ENCODE measurements at places on chromosomes 7 and 10.

GRCh38 chr10:6218692-6219493 is 16.2 kb downstream of the PFKFB3 start:
- peak; percentile 29 for DNase-seq

GRCh38 chr10:78820007-78820362 is 248.8 kb upstream of the ZMIZ1 start:
- peak; percentile 72 for DNase-seq

DNA sequence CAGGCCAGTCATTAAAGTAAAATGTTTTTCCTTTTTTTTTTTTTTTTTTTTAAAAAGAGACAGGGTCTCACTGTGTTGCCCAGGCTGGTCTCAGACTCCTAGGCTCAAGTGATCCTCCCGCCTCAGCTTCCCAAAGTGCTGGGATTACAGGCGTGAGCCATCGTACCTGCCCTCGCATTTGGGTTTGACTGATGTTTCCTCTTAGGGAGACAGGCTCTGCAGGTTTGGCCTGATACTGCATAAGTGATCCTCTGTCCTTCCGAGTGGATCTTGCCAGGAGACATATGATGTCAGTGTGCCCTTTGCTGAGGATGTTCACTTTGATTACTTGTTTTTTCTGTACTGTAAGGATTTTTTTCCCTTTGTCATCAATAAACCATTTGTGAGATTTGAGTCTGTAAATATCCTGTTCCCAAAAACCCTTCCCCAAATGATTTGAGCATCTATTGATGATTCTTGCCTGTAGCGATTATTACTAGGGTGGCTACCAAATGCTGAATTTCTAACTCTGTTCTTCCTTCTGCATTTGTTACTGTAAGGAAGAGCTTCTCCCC is 19.7 kb downstream of the LIMK1 start:
- DNase-seq, result no peak

DNA sequence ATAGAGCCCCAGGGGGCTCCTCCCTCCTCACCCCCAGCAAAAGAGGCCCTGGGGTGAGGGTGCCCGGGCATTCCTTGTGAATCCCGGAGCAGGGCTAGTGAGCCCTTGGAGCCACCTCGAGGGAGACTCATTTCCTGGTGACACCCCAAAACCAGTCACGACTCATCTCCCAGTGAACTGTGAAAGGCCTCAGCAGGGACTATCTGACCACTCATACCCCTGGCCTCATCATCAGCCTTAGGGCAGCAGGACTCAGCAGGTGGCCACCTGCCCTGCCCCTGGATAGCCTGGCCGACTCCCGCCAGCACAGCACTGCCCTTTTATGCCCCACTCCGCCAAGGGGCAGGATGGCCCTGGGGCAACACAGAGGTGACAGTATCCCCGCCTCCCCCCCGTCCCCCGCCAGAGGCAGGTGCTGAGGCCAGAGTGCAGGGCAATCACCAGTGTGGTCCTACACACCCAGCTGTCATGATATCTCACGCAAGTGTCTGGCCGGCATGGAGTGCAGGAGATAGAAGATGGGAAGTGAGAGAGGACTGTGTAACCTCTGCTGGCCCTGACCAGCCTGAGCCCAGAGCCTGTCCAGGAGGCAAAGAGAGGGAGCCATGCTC is 3.2 kb downstream of the SNCG start:
- no peak for DNase-seq

DNA sequence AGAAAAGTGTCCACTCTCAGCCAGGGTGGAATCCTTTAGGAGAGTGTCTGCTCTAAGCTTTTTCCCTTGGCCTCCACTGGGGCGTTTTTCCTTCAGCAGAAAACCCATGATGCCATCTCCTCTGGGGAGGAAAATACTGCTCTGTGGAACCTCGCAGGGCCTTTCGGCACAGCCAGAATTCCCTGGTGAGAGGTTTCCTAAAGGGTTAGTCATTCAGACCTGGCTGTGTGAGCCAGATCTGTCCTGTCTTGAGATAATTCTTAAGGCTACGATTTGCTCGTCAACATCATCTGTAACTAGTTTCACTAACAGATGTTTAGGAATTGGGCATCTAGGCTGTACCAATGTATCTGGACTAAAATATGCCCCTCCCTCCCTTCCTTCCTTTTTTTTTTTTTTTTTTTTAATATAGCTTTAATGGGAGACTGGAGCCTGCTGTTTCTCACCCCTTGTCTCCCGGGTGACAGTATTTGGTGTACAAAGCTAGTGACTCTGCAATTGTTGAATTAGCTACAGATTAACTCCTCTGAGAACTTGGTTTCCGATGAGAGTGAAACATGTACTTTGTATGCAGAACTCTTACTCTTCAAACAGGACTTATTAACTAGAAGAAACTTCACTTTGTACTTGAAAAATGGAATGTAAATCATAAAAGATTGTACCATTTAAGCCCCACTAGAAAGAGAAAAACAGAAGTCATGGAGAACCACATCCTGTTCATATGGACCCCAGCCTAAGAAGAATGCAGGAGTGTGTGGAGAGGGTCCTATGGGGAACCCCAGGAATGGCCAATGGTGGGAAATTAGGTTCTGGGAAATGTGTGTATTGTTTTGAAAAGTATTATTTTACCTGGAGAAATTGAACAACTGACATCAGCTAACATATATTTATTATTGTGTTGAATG is 230.9 kb downstream of the CAMK1D start:
- peak; percentile 47 for DNase-seq

DNA sequence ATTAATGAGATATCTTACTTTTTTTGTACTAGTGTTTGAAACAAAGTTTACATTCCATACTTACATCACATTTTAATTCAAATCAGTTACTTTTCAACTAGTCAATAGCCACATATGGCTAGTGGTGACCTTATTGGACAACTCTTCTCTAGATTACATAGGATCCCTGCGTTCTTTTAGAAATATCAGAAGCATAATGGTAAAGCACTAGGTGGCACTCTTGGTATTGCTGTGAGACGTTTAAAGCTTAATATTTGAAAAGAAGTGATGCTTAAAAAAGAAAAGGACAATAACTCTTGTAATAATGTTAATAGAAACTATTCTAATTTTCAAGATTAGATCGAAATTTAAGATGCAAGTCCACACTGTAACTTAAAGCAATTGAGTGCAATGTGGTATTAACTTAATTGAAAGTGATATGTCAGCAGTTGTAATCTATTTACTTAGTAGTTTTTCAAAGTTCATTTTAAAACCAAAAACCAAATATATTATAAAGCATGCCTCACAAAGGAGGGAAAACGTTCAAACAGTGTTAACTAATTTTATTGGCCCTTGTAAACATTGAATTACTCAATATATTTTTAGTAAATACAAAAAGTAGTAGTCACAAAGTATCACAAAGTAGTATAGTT is 339.1 kb downstream of the ATRNL1 start:
- peak; percentile 49 for DNase-seq

DNA sequence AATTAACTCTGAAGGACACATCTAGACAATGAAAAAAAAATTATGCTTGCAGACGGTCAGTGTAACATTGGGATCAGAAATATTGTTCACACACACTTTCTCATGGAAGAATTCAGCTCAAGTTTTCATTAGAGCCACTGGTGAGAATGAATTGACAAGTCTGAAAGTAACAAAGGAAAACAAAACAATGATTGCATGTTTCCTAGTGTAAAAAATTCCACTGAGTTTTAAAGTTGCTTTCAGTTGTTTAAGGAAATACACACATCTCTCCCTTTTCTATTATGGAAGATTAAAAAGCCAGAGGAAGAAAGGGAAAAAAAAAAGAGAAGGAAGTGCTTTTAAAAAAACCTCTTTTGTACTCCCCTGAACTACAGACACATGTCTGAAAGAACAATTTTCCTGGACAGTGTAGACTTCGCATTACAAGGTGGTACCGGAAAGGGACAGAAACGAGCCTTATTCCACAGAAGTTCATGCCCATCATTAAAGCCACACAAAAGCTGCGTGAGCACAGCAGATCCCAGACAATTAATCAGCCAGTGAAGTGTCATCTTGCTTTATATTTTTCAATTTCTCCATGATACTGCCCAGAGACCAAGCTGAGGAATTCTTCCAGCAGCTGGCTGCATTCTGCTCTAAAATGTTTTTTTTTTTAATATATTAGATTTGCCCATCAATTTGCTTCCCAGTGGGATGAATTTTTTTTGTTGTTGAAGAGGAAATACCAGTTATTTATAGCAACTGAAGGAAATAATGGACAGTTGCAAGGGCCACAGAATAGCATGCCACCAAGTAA is 294.8 kb downstream of the DOCK4 start:
- no peak for DNase-seq

DNA sequence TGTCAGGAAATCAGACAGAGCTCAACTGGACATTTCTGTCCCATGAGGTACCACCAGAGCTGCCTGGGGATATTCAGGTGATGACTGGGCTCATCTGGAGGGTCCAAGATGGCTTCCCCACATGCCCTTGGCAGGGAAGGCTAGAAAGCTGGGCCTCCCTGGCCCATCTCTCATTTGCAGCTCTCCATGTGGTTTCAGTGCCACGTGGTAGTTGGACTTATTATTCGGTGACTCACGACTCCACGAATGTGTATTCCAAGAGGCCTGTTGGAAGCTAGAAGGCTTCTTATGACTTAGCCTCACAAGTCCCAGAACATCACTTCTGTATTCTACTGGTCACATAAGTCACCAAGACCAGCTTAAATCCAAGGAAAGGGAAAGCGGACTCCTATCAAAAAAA is 22.8 kb downstream of the NSMCE4A start:
- no peak for DNase-seq

DNA sequence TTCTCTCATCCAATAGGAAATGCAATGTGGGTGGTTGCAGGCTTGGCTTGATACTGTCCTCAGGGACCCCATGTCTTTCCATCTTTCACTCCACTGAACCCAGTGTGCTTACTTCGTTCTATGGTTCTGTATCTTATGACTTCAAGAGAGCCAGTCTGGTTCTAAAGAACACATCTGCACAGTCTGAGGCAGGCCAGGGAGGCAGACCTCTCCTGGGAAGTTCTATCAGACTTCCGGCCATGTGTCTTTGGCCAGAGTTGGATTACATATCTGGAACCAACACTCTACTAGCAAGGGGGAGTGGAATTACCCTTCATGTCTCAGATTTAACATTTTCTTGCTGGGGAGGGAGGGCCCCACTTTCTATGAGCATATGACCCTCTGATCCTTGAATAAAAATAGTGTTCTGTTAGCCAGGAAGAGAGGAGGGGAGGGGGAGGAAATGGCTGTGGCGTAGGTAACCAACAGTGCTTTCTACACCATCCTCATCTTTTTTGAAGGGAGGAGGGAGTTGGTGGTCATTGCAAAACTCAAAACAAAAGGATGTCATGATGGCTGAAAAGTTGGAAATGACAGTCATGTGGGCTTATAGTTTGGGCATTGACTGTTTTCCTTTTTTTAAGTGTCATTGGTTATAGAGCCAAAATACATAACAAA is 370.2 kb downstream of the GATA3 start:
- no peak for DNase-seq

GRCh38 chr10:101495324-101495925 is 92.6 kb downstream of the POLL start:
- DNase-seq, result peak; percentile 26

GRCh38 chr10:126930131-126930882 is 25.1 kb downstream of the DOCK1 start:
- no peak for DNase-seq

GRCh38 chr7:132901241-132901640 is 180.6 kb downstream of the CHCHD3 start:
- no peak for DNase-seq

DNA sequence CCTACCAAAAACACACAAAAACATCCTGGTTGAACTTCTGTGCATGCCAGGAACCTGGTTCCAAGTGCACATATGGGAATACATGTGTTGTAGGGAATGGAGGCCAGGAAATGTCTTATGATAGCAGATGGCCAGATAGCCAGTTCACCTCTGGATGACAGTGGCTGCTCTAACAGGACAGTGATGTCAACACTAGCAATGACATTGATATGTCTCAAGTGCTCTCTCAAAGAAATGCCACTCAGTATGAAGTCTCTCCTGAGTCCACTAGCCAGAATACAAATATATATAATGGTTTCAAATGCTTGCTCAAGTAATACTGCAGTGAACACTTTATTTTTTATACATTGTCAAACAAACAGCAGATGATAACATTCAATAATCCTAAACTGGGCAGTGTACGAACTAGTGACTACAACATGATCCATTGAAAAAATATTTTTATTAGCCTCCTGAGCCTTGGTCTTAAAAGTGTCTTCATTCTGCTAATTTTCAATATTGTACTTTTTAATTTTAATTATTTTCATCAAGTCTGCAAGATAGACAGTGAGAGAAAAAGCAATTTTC is 26.0 kb upstream of the PCDH15 start:
- DNase-seq, result no peak

DNA sequence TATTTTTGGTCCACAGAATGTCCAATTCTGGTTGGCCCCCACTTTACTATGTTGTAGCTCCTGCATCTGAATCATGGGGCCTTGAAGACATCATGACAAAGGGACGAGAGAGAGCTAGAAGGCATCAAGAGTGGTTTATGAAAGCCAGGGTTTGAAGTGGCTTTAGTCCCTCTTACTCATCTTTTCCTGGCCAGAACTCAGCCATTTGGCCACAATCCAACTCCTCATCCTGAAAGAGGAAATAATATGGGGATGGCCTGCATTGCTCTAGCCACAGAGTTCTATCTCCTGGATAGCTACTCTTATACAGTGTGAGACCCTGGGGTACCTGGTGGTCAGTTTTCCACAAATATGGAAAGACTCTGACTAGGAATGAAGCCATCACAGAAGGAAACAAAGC is 418.9 kb downstream of the XPNPEP1 start:
- no peak for DNase-seq

DNA sequence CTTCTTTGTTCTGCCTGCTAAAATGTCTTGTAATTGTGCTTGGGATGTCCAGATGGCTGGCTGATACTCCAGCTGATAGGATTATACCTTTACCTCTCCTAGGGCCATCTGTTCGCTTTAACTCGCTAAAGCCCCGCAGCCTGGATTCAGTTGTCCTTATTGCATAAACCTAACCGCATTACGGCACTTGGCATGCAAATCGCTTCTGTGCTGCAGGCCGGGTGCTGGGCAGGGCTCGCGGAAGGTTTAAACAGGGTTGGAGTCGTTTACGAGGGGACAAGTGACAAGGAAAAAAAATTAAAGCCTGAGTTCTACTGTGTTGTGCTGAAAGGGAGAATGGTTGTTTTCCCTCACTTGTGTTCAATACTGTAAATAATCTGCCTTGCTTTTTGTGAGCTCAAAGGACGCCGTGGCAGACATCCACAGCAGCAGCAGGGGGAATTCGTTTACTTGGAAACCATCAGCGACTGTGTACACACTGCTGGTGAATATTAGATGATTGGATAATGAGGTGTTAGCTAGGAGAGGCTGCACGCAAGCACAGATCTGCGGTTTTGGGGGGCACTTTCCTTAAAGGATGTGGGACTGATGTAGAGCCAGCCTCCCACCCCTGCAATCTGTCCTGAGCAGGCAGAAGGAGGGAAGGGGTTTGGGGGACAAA is 93.0 kb downstream of the EBF3 start:
- DNase-seq, result peak; percentile 98

- no peak for DNase-seq
Measured at GRCh38 chr10:43206391-43207235, 60.3 kb downstream of the RASGEF1A start.

- peak; percentile 97 for DNase-seq
Measured at GRCh38 chr7:140230861-140231770, 54.3 kb upstream of the KDM7A start.

GRCh38 chr10:109451879-109452278 is 471.4 kb downstream of the XPNPEP1 start:
- no peak for DNase-seq
